ENCODE measurements at places on chromosomes 7 and 10.

DNA sequence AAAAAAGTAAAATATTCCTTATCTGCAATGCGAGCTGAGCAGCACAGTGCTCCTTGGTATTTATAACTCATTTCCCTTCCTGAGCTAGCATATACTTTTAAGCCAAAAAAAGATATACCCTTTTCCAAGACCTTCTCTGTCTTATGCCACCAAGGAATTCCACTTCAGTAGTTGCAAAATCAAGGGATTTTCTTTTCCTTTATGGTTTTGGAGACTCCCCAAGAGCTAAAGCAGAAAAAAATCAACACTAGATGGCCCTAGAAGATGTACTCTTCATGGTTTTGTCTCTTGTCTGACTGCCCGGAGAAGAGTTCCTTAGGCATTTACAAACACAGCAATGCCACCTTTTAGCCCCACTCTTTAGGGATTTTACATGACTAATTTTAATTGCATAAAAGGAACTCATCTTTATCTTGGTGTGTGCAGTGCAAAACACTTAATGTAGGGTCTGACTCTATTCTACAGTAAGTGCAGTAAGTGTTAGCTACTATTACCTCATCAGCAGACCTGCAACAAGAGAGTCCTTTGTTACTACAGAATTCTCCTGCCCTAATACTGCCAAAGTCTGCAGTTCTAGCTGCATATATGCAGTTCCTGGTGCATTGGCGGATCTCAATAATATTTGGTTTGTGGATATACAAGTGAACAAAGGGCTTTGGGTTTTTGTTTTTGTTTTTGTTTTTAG, 443.3 kb downstream of the GFRA1 start:
- DNase-seq, result no peak

DNA sequence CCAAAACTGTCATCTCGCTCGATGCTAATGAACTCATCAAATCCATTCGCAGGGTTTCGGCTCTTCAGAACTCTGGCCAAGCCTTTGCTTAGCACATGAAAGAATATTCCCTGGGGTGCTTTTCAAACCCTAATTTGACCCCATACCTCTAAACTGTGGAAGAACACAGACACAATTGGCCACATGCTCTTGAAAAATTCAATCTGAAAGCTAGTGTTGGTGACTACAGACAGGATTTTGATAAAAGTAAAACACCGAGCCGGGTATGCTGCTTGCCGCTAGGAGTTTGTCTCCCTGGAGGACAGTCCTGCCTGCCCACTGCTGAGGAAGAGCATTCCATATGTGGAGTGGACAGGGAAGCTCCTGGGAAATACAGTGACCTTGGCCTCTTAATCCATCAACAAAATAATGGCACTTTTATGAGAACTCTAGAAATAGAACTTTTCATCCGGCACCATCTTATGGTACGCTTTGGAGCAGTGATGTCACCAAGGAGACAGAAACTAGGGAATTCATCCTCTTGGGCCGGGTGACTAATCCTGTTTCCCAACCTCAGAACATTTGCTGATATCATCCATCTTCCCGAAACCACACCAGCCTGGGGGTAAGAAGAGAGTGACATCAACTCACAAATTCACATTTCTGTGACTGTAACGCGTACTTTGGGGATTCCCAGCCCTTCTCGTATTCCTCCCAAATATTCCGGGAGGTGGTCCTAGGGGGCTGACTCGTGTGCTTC, 34.2 kb downstream of the MTURN start:
- DNase-seq, result peak; percentile 74

GRCh38 chr10:77686650-77687417, 49.2 kb upstream of the KCNMA1 start:
- DNase-seq, result no peak

DNA sequence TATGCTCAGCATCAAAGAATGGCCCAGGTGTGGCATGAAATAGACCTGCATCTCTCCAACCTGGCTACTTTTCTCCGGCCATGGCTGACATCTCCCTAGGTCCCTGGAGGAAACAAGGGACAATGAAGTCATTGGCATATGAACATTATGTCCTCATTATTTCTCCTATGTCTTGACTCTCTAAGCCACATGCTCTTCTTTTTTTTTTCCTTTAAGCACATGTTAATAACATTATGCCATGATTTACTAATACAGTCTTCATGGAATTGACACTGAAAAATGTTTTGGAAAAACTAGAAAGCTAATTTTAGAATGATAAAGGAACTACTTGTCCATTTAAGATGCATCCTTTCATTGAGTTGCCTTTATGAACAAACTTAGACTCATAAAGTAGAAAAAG, 628.9 kb downstream of the TNS3 start:
- no peak for DNase-seq

DNA sequence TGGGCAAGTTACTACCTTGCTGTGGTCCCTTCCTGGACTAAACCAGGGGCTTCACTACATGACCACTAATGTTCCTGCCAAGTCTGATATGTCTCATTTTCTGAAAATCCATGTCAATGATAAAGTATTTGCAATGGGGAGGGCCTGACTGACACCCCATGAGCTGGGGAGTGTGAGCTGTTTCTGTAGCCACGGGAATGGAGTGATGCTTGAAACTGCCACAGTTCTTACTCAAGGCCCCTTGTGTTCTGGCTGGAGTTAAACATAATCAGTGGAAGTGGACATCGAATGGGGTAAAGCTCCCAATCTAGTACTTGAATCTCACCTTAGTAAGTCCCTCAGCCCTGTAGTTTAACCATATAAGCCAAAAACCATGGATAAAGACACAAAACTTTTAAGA, 61.9 kb upstream of the PDLIM1 start:
- DNase-seq, result no peak

- peak; percentile 63 for DNase-seq
Observed at GRCh38 chr7:51009716-51010496, 227.2 kb upstream of the GRB10 start.
